ENCODE measurements at places on chromosomes 2 and 18.

GRCh38 chr2:98441706-98442450 lies 2.8 kb upstream of the INPP4A start:
- no peak for DNase-seq

- peak; percentile 43 for DNase-seq
Measured at GRCh38 chr2:45068571-45069140, 59.4 kb upstream of the SIX2 start.

DNA sequence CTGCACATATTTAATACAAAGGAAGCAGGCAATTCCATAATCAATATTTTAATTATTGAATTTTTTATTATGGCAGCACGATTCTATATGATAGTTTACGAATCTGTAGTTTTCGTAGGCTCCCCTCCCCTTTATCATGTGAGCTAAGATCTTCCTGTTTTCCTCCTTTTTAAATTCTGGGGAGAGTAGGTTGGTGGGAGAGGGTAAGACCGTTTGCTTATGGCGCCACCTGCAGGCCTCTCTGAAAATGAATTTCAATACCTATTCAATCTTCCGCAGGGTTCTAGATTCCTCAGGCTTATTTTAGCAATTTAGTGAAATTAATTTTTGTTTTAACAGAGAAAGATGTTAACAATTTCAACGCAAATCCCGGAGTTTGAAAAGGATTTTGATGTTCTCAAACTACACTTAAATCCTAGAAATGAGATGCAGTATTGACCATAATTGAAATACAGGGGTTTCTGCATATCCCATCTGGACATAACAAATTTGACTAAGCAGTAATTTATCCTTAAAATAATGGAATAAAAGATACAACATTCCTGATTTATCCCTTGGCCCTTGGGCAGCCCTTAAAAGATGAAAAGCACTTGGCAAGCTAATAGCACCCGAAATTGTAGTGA lies 12.8 kb upstream of the GBX2 start:
- DNase-seq: no peak

- DNase-seq: no peak
Measured at GRCh38 chr18:9766740-9767139, 58.6 kb downstream of the RAB31 start.

DNA sequence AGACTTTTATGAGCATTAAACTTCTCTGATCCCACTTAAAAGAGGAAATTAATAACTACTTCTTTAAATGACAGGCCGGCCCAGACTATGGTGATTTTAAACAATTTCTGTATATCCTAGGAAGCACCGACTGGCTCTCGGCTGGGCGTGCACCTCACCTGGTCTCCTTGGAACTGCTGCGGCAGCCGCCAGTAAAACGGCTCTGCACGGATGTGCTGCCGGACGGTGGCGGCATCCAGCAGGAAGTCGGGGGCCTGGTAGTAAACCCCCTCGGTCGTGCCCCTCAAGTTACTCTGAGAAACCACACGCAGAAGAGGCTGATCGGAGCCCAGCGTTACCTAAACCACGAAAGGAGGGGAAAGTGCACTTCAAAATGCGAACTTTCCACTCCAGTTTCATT lies 106.5 kb downstream of the LAMA1 start:
- DNase-seq: no peak
